ENCODE measurements at places on chromosomes 1 and 21.
A peak's percentile ranks its signal among the peaks of the same experiment; 100 is the strongest.

- DNase-seq = no peak
Observed at GRCh38 chr1:215040190-215040589, 42.3 kb upstream of the KCNK2 start.

DNA sequence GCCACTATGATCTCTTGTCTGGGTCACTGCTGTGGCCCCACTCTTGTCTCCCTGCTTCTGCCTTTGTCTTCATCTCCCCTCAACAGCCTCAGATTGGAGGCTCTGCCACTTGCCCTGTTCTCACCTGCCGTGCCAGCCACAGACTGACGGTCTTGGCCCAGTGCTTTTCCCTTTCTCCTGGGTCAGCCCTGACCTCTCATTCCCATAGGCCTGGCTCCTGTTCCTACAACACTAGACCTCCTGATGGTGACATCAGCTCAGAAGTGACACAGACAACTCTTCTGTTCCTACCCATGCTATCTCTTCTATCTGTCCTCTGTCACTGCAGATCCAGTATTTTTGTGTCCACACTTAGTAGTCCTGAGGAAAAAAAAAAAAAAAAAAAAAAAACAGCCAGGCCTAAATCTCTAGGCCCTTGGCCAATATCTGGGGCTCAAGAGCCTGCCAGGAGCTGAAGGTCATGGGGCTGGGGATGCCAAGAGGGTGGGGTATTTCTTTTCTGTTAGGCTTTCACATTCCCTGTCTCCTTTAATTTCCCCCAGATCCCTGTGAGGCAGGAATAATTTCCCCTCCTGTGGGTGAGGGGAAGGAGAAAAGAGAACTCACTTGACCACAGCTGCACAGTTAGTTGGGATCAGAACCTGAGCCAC lies 42.0 kb upstream of the FOXO6 start:
- DNase-seq = no peak

DNA sequence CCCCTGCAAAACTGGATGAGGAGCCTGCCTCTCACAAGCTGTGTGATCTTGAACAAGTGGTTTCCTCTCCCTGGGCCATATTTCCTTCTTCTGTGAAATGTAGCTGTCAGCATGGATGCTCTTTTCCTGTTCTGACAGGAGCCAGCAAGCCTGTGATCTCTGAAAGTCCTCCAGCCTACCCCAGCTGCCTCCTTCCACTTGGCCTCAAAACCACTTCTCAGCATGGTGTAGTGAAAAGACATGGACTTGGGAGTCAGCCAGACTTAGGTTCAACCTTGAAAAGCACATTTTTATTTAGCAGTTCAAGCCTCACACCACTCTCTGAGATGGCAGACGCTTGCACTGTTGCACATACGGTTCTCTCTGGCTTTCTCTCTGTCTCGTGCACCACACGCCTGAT lies 292.9 kb upstream of the DUSP10 start:
- no peak for DNase-seq

- no peak for DNase-seq
Observed at GRCh38 chr1:14142397-14143100, 442.6 kb downstream of the PRDM2 start.

- DNase-seq = no peak
Observed at GRCh38 chr1:47709872-47710231, 272.0 kb downstream of the FOXD2 start.

- no peak for DNase-seq
Observed at GRCh38 chr21:44829507-44830092, 11.7 kb upstream of the SUMO3 start.

DNA sequence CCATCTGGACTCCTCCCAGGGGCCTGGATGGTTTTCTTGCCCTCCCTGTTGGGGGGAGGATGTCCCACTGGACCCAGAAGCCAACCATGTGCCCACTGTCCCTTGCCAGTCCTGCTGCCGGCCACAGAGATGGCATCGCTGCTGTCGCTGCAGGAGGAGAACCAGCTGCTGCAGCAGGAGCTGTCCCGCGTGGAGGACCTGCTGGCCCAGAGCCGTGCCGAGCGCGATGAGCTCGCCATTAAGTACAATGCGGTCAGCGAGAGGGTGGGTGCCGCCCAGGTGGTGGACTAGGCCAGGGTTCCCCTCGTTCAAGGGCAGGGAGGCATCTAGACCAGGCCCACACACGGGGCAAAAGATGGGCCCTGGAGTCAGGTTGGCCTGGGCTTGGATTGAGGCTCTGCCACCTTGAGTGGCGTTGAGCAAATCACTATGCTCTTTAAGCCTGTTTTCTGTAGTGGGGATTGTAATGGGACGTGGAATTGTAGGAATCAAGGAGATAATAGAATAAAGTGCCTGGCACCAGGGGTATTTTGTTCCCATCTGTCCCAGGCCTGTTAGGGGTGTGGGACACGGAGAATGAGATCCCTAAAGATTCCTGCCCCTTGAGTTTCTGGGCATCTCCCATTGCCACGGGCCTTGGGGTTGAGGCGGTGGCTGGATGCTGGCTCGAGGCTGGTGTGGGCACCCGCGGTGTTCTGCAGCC lies 2.6 kb downstream of the CROCC start:
- DNase-seq = no peak

DNA sequence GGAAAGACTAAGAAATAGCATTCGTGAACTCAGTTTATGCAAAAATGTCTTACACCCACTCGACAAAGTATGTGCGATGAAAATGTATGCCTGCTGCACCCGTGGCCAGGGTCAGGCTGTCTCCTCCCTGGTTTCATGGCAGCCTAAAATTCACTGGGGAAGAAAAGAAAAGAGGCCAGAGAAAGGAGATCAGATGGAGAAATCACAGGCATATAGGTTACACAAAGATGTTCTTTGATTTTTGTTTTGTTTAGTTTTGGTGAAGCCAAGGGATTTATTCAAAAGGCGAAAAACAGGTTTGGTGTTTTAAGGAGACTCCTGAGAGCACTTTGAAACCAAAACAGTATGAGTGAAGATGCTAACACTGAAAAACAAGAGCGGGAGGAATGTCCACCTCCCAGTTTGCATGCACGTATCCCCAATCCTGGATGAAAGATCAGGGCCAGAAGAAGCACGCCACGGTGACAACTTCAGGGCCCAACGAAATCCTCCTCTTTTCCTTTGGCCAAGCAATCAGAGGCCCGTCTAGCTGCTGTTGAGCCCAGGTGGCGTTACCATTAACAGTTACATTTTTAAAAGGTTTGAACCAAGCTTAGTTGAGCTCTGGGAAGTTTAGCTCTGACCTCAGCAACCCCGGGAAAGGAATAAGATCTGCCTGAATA lies 992 bp upstream of the SSX2IP start:
- no peak for DNase-seq

- DNase-seq = no peak
Observed at GRCh38 chr1:118077331-118078045, 107.5 kb downstream of the SPAG17 start.

GRCh38 chr1:206907304-206907991 lies 10.2 kb downstream of the IL24 start:
- no peak for DNase-seq

GRCh38 chr1:156153362-156153761 lies at the start of gene SEMA4A:
TSS of gene SEMA4A (plus strand) at chr1:156153585. CDS start at chr1:156154579, 994 bp downstream.
- no peak for DNase-seq

DNA sequence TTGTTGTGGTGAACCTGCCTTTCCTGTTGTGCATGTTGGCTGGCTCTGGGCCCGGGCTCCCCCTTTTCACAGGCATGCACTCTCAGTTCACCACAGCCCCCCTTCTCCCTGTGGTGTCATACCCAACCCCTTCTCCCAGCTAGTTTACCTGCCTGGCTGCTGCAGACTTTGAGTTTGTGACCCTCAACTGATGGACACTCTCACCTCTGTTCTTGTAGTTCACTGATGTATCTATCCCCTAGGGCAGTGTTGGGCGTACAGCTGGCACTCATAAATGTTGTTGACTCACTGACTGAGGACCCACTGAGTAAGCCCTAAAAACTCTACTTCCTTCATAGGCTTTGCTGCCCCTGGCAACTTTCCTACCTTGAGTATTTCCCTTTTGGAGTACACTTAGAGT lies 54.9 kb downstream of the WDR64 start:
- DNase-seq = no peak

DNA sequence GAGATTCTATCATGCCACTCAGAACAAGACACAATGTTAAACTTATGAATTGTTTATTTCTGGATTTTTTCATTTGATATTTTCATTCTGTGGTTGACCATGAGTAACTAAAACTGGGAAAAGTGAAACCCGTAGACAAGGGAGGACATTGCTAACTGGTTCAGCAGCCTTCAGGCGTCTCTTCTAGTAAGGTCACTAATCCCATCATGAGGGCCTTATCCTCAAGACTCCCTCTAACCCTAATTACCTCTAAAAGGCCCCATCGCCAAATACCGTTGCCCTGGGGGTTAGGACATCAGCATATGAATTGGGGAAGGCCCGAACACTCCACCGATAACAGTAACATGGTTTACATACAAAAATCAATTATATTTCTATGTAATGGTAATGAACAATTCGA lies 247.6 kb downstream of the TM2D1 start:
- no peak for DNase-seq

DNA sequence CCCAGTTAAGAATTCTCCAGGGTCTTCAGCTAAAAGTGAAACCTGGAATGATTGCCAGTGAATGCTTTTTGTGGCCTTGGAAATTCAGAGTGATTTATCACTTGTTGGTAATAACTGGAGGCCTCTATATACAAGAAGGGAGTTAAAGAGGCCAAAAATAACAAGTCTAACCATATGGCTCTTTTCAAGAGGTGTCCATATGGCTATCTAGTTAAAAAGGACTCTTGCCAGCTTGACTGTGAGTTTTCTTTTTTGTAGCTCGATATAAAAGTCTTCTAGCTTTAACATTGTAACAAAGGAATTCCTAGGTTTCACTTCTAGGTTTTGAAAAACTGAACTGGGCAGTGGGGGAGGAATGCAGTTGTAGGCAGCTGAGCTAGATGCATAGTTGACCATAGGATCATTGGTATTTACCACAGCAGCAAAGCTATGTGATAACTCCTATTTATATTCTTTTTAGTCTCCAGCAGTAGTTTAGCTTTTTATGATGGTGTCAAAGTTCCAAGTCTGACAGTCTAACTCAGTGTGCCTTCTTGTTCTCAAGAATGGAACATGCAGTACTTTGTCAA lies 44.4 kb downstream of the CACHD1 start:
- no peak for DNase-seq

GRCh38 chr1:92094090-92094489 lies 13.9 kb downstream of the BTBD8 start:
- no peak for DNase-seq

- DNase-seq = no peak
Observed at GRCh38 chr21:29349702-29350101, 51.0 kb downstream of the BACH1 start.

DNA sequence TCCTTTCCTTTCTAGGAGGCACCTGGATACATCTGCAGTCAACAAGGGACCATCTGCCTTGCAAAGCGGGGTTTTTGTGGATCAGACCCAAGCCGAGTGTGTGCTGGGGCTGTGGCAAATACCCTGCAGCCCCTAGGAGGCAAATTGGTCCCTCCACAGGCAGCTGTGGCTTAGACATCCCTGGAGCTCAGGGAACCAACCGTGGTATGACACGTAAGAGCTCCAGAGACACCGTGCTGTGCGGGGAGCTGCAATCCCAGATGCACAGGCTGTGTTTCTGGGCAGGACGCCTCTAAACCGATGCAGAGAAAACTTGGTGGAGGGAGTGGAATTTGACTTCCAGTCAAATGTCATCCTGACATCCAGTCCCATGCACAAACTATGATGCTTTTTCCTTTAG lies 141.5 kb downstream of the KAZN start:
- no peak for DNase-seq

- DNase-seq = no peak
Observed at GRCh38 chr1:157119008-157119407, 19.2 kb downstream of the ETV3 start.

DNA sequence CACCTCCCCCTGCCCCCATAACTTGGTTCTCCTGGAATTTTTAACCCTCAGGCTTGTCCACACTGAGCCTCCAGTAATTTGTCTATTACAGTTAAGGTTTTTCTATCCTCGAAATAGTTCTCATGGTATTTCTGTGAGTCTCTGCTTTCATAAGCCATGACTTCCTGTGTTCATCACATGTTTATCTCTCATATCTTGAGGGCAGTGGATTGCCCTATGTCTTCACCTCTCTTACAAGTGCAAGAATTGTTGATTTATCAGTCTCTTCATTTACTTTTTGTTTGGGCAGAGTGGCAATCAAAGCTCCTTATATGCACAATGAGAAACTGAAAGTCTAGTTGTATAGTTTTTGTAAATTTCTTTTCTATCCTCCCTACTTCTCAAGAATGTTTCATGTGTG lies 328.4 kb downstream of the PLA2G4A start:
- DNase-seq = no peak

GRCh38 chr1:235025422-235025984 lies 103.1 kb downstream of the TOMM20 start:
- DNase-seq = no peak

GRCh38 chr1:151839457-151840403 lies at the start of gene C2CD4D:
TSS of gene C2CD4D (minus strand) at chr1:151839820. CDS start at chr1:151838989, 831 bp downstream.
- DNase-seq = peak; percentile 58

DNA sequence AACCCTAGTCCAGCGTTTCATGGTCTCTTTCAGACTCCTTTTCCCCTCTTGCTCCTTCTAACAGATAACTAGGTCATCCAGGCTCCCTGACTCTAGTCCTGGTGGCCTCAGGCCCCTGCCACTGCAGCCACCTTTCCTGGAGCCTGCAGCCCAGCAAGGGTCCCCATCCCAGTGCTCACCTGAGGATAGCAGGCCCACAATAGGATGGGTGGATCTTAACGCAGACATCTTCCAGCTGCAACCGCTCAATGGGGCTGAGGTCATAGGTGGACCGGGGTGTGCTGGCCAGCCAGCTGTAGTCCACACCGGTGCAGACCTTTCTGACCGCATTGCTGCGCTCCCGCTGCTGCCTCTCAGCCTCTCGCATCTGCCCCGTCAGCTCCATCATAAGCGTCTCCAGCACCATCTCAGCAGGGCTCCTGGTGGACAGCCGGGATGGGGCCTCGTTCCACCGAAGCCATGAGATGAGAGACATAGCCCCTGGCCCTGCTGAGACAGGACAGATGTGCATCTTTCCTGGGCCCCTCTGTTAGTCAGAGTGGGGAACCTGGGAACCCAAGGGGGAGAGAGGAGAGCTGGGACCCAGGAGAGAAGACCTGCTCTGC lies 10.9 kb downstream of the RD3 start:
- DNase-seq = no peak

- no peak for DNase-seq
Observed at GRCh38 chr1:23174426-23175110, 5.9 kb upstream of the LUZP1 start.

- no peak for DNase-seq
Observed at GRCh38 chr1:95382000-95382786, 148.2 kb downstream of the RWDD3 start.

DNA sequence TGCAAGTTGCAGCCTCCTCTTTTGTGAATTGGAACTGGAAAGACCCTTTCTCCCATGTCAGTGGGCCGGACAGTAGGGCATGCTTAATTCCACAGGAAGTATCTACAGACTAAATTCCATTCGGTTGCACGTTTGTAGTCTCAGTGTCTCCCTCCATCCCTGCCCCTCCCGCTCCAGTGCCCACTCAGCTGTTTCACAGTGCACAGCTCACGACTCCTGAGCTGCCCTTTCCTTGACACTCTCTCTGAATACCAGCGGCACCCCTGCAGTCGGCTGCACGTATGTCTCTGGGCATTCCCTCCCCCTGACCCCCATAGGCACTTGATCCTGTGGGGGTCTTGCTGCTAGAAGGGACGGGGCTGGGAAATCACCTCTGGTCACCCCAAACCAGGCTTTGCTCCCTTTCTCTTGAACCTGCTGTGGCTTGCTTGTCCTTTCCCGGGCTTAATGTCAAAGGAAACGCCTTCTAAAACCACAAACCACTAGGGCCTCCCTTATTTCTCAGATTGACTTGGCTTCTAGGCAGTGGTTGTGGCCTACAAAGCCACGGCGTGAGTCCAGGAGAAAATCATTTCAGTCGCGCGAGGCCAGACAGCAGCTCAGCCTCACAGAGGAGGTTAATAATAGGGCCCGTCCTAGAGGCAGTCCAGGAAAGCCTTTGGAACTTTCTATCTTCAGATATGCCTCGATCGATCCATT lies 365.3 kb upstream of the PROX1 start:
- DNase-seq = no peak
